ENCODE measurements at places on chromosomes 13 and 19. TPM values are rescaled to one million over a fixed set of nuclear protein-coding genes. Genes with fewer than 3 reads are reported as not detected.

Gene CXCL17
- total RNA-seq: not detected

DNA sequence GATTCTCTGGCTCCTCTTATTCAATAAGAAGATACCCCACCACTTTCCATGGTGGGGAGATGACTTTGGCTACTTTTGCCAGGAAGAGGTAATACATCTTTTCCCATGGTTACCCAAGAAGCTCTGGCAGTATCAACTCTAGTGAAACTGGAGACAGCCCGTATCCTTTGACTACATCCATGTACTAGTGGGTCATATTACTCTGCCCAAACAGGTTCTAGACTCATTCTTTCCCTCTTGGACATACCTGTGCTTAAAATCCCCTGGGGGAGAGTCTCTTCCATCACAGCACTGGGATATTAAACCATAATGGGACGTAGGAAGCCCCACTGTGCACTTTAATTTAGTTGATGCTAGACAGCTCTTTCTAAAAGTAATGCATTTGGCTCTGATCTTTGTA is 144.7 kb upstream of the KLF12 start:
- H3K27ac ChIP-seq: no peak overlapping the region
- H3K4me1 ChIP-seq: no peaks in the 10 kb centered on the region
- no peaks in the 10 kb centered on the region for H3K27me3 ChIP-seq
- no peak for DNase-seq
- no peak overlapping the region for H3K4me3 ChIP-seq

- no peaks in the 10 kb centered on the region for H3K27me3 ChIP-seq
- DNase-seq: peak; percentile 88
- H3K36me3 ChIP-seq: peaks cover 56% of the 10 kb centered on the region
- H3K27ac ChIP-seq: peak overlapping the region; percentile 96
- H3K4me1 ChIP-seq: peaks cover 22% of the 10 kb centered on the region
These were observed 1.9 kb downstream of the CNN2 start for GRCh38 chr19:1028062-1028926.

GRCh38 chr19:18292462-18292809 is 11.0 kb upstream of the JUND start:
- peaks cover 37% of the 10 kb centered on the region for H3K4me1 ChIP-seq
- DNase-seq: no peak
- H3K36me3 ChIP-seq: no peaks in the 10 kb centered on the region
- no peaks in the 10 kb centered on the region for H3K27me3 ChIP-seq
- peak overlapping the region; percentile 63 for H3K27ac ChIP-seq

All from SJSA1 (cell line).